ENCODE measurements at places on chromosomes 2 and 18.

DNA sequence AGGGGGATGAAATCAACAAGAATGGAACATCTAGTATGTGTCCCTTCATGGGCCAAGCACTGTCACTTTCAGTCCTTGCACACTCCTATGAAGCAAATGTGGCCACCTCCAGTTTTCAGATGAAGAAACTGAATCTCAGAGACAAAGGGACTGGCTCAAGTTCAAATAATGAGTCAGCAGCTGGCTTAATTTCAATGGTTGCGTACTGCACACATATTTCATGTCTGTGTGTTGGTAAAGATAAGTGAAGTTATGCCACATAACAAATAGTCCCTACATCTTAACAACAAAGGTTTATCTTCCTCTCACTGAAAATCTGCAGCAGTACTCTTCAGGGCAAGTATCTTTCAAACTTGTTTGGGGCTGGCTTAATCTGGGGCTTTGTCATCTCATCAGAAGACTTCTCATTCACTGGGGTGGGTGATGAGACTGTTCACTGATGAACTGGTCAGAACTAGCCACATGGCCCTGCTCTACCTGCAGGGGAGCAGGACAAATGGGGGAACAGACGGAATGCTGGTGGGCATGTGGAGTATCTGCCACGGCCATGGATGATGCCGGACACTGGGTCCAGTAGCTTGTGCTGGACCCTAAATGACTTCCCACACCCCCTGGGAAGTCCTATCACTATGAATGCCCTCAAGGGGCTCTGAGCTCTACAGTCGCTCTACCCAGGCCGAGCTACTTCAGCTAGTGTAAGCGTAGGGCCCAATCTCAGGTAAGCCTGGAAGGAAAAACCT is 263.2 kb downstream of the CYP26B1 start:
- DNase-seq: no peak

GRCh38 chr2:12826781-12827180 is 110.0 kb downstream of the TRIB2 start:
- no peak for DNase-seq

- no peak for DNase-seq
Observed at GRCh38 chr2:102080451-102081242, 61.9 kb upstream of the IL1R1 start.

GRCh38 chr2:85215448-85216401 is 82.5 kb downstream of the TCF7L1 start:
- DNase-seq: peak; percentile 8

DNA sequence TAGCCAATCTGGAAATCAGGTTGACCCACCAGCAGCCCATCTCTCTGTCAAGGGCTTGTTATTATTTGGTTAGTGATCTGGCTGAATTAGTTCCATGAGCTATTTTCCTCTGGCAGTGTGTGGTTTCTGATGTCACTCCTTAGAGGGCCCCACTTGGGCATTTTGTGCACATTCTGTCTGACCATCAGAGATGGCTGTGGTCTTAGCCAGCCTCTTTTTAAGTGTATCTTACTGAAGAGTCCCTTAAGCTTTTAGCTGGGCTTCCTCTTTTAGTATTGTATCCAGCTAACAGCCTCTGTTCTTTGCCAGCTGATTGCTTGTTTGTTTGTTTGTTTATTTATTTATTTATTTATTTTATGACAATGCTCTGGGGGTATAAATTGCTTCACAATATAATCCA is 951.1 kb upstream of the CNTNAP5 start:
- DNase-seq: no peak

DNA sequence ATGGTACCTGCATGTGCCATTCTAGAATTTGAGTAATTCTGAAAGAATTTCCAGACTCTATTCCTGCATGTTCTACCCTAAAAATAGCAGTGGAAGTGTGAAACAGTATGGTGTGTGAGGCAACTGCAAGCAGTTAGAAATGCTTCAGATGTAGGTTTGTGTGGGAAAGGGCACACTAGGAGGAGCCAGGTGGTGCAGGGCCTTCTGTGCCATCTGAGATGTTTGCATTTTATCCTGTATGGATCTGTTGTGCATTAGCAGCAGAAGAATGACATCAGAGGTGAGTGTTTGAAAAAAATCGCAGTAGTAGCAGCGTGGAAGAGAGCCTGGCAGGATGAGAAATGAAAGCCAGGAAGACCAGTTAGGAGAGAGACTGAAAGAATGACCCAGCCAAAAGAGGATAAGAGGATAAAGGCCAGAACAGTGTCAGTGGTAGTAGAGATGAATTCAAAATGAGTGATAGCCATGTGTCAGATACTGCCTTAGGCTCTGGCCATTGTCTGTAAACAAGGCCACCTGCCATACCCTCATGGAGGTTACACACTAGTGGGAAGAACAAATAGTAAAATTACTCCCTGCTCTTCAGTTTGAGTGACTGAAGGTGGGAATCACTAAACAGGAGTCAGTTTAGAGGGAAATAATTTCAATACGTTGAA is 142.2 kb downstream of the PKP4 start:
- DNase-seq: no peak

GRCh38 chr2:192327576-192327975 is 132.8 kb upstream of the TMEFF2 start:
- no peak for DNase-seq

DNA sequence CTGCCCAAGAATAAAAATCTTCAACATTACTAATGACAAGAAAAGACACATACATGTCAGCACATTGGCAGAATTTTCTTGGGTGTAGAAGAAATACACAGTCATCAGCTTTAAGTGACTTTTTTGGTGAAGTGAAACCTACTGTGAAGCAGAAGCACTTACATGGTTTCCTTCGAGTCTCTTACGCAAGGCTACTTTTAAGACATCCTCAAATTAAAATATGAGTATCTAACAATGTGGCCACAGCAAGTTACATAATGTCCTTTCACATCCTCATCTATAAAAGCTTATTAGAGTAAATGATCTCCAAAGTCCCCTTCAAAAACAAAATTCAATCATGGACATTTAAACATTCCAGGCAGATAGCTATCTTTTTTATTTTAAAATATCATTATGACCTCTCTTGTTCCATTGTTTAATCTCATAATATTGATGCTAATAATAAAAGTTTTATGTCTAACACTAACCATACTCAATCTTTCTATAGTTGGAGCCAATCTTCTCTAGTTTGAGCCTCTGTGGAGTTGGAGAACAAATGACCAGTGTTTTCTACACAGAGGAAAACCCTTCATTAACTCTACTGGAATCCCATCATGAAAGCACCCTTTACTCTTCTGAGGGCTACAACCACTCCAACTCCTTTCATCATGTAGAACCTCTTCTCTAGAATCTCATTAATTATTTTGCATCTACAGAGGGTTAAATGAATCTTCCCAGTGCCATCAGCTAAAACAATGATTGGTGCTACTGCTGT is 182.2 kb upstream of the ZFP36L2 start:
- DNase-seq: no peak

DNA sequence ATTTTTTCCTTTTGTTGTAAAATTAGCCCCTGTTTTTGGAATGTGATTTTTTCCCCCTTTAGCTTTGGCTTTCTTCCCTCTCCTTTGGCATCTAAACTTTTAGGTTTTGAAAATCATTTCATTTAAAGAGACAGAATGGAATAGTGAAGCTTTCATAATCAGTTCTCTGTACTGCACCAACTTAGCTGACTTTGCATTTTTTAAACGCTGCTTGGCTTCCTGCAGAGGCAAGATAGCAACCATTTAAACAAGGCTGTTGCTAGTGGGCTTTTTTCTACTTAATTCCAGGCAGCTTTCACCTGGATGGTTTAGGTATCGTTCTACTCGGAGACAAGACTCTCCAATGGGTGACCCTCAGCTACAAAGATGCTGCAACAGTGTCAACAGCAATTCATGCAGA is 267.9 kb upstream of the PKDCC start:
- DNase-seq: no peak

DNA sequence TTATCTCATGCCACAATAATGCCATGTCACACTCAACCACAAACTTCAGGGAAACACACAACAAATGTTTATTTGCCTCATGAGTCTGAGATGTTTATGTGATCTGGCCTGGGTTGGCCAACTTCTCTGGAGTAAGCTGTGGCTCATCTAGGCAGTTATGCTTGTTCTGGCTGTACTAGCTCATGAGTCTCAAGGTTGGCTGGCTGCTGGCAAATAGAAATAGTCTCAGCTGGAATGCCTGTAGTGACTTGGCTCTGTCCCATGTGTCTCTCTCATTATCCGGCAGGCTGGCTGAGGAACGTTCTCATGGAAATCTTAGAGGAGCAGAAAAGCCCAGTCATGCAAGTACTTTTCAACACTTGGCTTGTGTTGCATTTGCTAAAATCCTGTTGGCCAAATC is 234.9 kb upstream of the CDH2 start:
- no peak for DNase-seq

DNA sequence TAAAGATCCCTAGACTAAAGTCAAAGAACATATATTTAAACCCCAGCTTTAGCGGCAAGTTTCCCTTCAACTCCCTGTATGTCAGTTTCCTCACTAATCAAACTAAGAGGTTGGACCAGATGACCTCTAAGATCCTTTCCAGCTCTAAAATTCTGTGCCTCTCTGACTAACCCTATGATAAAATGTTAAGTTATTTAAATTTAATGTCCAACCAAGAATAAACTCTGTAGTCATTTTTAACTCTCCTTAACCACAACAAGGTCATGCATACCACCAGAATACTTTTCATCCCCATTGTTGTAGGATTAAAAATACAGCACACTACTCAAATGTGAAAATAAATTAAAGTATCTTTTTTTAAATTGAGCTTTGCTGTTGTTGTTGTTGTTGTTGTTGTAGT is 5.2 kb upstream of the PDE1A start:
- no peak for DNase-seq

DNA sequence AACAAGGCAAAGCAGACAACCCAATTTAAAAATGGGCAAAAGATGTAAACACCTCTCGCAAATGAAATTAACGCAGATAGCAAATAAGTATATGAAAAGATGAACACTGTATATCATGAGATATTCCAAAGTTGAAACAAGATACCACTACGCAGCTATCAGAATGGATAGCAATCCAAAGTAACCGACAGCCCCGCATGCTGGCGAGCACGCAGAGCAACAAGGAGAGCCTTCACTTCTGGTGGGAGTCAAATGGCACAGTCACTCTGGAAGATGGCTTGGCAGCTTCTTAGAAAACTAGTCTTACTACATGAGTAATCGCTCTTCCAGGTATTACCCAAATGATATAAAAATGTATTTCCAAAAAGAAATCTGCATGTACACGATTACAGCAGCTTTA is 1.4 kb downstream of the NDUFA10 start:
- DNase-seq: no peak

- DNase-seq: no peak
Observed at GRCh38 chr2:101625387-101625786, 72.1 kb upstream of the MAP4K4 start.

DNA sequence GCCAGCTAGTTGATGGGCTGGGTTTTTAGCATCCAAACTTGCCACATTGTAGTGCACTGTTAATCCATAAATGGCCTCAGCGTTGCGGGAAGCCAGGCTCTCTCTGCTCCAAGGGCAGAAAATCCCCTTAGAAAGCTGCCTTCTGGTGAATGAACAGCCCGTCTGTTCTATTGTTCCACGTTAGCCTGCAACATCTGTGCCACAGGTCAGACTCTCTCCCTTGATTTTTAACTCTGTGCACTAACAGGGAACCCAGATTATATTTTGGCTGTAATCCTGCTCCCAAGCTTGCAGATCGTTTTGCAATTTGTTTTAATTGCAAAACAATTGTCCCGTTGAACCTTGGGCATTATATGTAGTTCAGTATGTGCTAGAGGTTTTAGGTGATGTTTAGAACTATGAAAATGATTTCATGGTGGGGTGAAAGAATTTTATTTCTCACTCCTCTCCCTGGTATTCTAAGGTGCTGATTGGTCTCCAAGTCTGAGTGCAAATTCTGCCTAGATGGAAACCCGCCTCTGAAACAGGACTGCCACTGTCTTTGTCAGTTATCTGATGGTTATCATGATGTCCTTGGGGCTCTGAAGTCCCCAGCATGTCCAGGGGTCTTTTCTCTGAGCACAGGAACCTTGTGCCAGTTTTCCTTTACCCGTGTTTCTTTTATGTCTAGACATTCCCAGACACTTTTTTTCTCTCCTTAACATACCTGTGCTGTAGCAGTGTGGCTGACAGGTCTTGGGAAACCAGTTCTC is 106.6 kb downstream of the MAP4K4 start:
- no peak for DNase-seq

DNA sequence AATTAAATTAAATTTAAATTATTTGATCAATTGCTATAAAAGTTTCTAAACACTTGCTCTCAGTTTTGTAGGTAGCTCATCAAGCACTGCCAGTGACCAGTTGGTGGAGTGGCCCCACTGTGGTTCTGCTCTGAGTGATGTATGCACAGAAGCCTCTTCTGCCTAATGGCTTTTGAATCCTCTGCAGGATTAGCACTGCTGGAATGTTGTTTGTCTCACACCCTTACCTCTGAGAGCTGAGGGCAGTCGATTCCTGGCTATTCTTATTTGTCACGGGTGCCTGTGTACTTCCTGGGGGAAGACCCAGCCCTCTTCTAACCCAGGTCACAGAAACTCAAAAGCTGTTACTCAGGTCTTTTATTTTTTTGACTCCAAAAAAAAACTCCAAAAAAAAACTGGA is 9.5 kb downstream of the CAPN14 start:
- DNase-seq: no peak

DNA sequence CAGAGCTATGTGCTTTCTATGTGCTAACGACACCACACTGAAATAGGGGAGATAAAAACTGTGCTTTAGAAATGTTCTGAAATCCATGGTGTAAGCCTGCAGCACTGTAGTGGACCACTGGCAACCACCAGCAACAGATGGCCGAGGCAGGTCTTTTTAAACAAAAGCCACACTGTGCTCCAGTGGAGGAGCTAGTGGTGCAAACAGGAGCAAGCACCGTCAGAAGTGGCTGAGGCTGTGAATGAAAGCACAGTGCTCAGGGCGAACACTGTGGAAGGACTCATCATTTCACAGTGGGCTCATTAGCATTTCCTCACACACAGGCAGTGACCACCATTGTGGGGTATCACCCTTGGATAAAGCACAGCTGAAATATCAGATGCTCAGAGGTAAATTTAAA is 22.9 kb upstream of the MTX2 start:
- DNase-seq: no peak

- no peak for DNase-seq
Observed at GRCh38 chr2:37020212-37020886, 54.0 kb upstream of the STRN start.

- DNase-seq: no peak
Observed at GRCh38 chr2:48914477-48915089, 159.1 kb upstream of the LHCGR start.

- DNase-seq: no peak
Observed at GRCh38 chr2:11071211-11071610, 84.1 kb upstream of the SLC66A3 start.

- no peak for DNase-seq
Observed at GRCh38 chr2:194054313-194054712, 1602.7 kb upstream of the SLC39A10 start.

DNA sequence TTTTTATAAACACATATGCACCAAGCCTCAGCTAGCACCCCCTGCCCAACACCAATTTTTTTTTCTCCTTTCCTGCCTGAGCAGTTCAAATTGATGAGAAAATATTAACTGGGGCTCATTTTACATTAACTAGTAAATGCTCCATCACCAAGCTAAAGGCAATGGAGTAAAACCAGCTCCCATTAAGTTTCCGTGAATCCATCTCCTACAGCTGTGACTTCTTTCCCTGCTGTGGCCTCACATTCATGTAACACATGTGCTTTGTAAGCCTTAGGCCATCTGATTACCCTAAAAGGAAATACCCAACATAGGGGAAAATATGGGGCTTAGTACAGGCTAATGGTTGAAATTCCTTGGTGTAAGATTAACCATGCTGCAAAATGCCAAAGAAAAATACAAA is 60.8 kb downstream of the DNER start:
- DNase-seq: no peak

GRCh38 chr2:208373460-208374089 is 33.0 kb upstream of the PTH2R start:
- DNase-seq: no peak

GRCh38 chr18:28045176-28045810 is 131.6 kb downstream of the CDH2 start:
- DNase-seq: no peak

Measured in GOT3 (cell line).